ENCODE measurements at places on chromosomes 3 and 15. TPM values are rescaled to one million over a fixed set of nuclear protein-coding genes. Genes with fewer than 3 reads are reported as not detected.

- no peak overlapping the region for H3K27ac ChIP-seq
- H3K4me1 ChIP-seq: no peaks in the 10 kb centered on the region
- H3K4me3 ChIP-seq: no peak overlapping the region
- H3K27me3 ChIP-seq: no peaks in the 10 kb centered on the region
- no peak for DNase-seq
Measured at GRCh38 chr3:176160997-176161396, 1036.3 kb downstream of the TBL1XR1 start.

GRCh38 chr15:39488961-39489360 lies 91.9 kb upstream of the THBS1 start:
- no peak overlapping the region for H3K4me3 ChIP-seq
- DNase-seq: no peak
- H3K36me3 ChIP-seq: no peaks in the 10 kb centered on the region
- no peaks in the 10 kb centered on the region for H3K27me3 ChIP-seq
- H3K4me1 ChIP-seq: no peaks in the 10 kb centered on the region

- H3K4me1 ChIP-seq: no peaks in the 10 kb centered on the region
- no peaks in the 10 kb centered on the region for H3K36me3 ChIP-seq
- H3K4me3 ChIP-seq: no peak overlapping the region
- no peaks in the 10 kb centered on the region for H3K27me3 ChIP-seq
Measured at GRCh38 chr3:70752051-70752450, 439.6 kb upstream of the MDFIC2 start.

ACKR4 gene
- total RNA-seq: 1.8 TPM

- DNase-seq: no peak
- H3K27me3 ChIP-seq: no peaks in the 10 kb centered on the region
- H3K4me3 ChIP-seq: no peak overlapping the region
- no peak overlapping the region for H3K27ac ChIP-seq
Measured at GRCh38 chr3:115602194-115602593, 21.1 kb upstream of the GAP43 start.

DNA sequence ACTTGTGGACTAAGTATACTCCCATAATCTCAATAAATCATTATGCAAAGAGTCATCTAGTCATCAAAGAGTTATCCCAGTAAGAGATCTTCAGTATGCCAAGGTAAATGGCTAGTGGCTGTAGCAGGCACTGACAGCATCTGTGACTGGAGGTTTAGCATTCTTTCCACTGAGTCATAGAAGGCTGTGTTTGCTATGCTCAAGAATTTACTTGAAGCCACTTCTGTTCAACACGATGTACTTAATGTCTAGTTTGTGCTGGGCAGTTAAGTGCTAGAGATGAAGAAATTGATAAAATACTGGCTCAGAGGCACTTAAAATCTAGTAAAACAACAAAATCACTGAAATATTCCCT lies 13.0 kb downstream of the ZBED2 start:
- H3K4me3 ChIP-seq: no peak overlapping the region
- no peaks in the 10 kb centered on the region for H3K36me3 ChIP-seq
- peak overlapping the region; percentile 92 for H3K27ac ChIP-seq
- no peaks in the 10 kb centered on the region for H3K27me3 ChIP-seq
- peak; percentile 22 for DNase-seq
- H3K4me1 ChIP-seq: peaks cover 68% of the 10 kb centered on the region

DNA sequence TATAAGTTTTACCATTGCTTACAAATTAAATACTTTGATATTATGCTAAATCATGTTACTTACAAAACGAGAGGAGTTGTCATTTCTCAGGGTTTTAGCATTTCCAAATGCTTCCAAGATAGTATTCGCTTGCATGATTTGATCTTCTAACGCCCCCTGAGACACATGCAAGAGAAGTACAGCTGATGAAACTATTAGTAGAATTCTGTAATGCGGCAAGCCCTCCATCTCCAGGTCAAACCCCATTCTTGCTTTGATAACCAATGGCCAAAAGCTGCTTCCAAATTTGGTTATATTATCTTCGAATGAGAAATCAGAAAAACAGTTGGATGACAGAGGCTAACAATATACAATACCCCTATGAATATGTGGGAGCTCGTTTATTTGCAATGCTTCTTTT lies 14.7 kb downstream of the MYH15 start:
- no peak overlapping the region for H3K4me3 ChIP-seq
- no peaks in the 10 kb centered on the region for H3K36me3 ChIP-seq
- no peak overlapping the region for H3K27ac ChIP-seq
- no peaks in the 10 kb centered on the region for H3K4me1 ChIP-seq

GRCh38 chr3:63860776-63861175 lies 2.8 kb downstream of the THOC7 start:
- no peak overlapping the region for H3K4me3 ChIP-seq
- no peak overlapping the region for H3K27ac ChIP-seq
- H3K4me1 ChIP-seq: peaks cover 14% of the 10 kb centered on the region
- H3K36me3 ChIP-seq: no peaks in the 10 kb centered on the region
- no peak for DNase-seq

RAB43 gene
- 22.8 TPM for total RNA-seq

CYP1A2 gene
- total RNA-seq: 9.9 TPM

DNA sequence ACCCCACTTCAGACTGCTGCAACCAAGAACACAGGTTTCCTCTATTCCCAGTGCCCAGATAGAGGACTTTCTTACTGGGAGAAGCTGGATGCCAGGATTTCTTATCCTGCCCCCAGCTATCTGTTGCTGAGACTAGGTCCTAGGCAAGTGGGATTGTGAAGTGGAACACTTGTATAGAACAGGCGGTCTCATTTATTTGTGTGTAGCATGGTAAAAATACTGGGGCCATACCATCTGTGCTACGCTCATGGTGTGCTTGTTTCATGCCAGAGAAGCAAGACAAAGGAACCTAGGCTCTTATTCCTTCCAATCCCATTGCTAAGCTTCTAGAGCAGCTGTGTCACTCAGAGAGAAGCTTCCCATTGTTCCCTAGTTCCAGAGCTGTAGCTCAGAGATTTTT lies 191.5 kb upstream of the EPHA6 start:
- H3K27ac ChIP-seq: no peak overlapping the region
- H3K4me3 ChIP-seq: no peak overlapping the region
- no peaks in the 10 kb centered on the region for H3K4me1 ChIP-seq
- no peaks in the 10 kb centered on the region for H3K36me3 ChIP-seq
- DNase-seq: no peak

FRMD4B gene
- 183 TPM for total RNA-seq

SPTBN5 gene
- 0.40 TPM for total RNA-seq

DNA sequence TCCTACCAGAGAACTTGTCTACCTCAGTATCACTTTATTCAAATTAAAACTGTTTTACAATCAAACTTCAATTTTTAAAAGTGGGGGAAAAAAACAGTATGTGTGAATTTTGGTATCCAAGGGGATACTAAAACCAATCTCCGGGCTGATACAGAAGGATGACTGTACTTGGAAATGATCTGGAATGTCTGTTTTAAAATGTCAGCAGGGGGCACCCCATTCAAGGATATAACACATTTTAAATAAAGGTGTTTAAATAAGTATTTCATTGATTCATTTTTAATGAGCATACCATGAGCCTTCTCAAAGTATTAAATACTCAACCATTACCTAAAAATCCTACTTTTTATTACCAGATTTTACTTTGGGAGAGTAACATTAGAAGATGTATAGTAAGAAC lies 67.9 kb downstream of the ULK4 start:
- H3K4me1 ChIP-seq: no peaks in the 10 kb centered on the region
- no peaks in the 10 kb centered on the region for H3K27me3 ChIP-seq
- H3K4me3 ChIP-seq: no peak overlapping the region
- H3K36me3 ChIP-seq: no peaks in the 10 kb centered on the region
- no peak for DNase-seq

EIF1B gene
- 27.2 TPM for total RNA-seq

DNA sequence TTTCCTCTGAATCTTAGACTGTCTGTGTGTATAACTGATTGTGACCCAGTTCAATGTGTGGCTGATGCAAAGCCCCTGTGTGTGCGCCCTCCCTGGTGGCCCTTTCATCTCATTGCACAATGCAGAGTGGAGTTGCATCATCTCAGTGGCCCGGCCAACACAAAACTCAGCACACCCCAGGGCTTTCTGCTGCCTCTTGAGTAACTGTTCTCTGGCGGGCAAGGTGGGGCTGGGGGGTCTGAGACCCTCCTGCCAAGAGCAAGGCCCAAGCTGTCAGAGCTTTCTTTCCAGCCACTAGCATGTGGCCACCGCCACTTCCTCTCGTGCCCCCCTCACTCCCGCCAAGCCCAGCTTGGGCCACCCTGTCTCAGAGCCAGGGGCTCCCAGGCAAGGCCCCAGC lies 80.7 kb upstream of the ALDH1L1 start:
- H3K4me3 ChIP-seq: no peak overlapping the region
- H3K27ac ChIP-seq: no peak overlapping the region
- no peaks in the 10 kb centered on the region for H3K36me3 ChIP-seq

DET1 gene
- total RNA-seq: 8.8 TPM

DNA sequence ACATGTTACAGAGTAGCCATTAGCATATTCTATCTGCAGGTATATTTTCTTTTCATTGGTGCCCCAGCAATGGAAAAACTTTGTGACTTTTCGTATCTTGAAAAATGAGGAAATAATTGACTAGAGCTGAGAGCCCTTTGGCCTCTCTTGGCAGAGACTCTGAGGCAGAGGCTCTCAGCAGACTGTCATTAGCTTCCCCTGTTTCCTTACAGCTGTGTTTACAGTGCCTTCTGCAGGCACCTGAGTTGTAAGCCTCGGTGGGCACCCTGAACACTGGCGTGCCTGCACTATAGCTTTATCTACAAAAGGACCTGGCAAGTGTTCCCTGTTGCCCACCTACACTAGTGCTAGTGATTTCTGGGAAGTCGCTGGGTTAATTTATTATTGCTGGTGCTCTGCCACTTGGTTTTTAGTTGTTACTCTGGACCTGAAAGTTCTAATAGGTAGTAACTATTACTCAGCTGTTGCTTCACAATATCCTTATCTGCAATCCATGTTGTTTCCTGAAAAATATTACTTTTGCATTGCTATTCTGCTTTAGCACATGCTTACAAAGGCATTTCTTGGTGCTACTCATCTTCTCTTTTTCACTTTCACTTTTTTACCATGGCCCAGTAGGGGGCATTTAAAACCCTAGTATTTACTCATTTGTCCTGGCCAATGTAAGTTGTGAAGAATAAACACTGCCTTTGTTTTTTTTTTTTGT lies 7.8 kb upstream of the GPR171 start:
- no peak overlapping the region for H3K27ac ChIP-seq
- no peaks in the 10 kb centered on the region for H3K4me1 ChIP-seq
- H3K27me3 ChIP-seq: no peaks in the 10 kb centered on the region
- no peaks in the 10 kb centered on the region for H3K36me3 ChIP-seq
- no peak for DNase-seq

FBXW12 gene
- total RNA-seq: not detected

GRCh38 chr15:95559875-95560394 lies 770.6 kb upstream of the NR2F2 start:
- no peak for DNase-seq
- no peaks in the 10 kb centered on the region for H3K27me3 ChIP-seq
- H3K27ac ChIP-seq: no peak overlapping the region
- H3K4me1 ChIP-seq: no peaks in the 10 kb centered on the region

DNA sequence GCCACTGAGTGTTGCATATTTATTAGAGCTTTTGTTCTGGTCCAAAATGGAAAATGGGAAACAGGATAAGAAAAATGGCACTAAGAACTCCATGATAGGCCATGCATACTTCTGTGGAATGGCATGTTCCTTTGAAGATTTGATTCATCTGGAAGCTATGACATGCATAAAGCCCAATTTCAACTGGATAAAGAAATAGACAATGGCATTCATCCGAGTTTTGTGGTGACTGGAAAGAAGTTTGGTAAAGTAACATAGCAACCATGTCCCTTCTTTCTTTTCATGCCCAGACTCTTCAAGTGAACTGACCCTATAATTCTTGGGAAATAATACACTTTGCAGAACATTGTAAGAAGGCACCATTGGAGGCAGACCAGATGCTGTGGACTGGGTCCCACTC lies 368.4 kb upstream of the IL12A start:
- H3K36me3 ChIP-seq: no peaks in the 10 kb centered on the region
- H3K27ac ChIP-seq: no peak overlapping the region
- no peak for DNase-seq
- H3K27me3 ChIP-seq: no peaks in the 10 kb centered on the region

MAP2K5 gene
- 20.0 TPM for total RNA-seq

DNA sequence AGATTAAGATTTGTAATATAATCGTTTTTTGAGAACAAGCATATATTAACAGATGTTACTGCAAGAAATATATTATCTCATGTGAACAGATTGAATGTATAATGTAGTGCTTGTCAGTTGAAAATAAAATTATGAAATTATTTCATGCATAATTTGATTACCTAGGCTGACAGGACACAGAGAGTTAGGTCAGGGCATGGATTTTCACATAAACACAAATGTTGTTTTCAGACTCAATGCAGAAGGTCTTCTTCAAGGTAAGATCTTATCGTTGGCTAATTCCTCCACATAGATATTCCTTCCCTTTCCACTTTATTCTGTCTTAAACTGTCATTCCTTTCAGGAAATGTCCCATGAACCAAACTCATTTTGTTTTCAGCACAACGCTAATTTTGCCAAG lies 20.1 kb upstream of the TM4SF1 start:
- no peaks in the 10 kb centered on the region for H3K36me3 ChIP-seq
- no peaks in the 10 kb centered on the region for H3K27me3 ChIP-seq
- H3K4me1 ChIP-seq: peaks cover 30% of the 10 kb centered on the region
- H3K4me3 ChIP-seq: no peak overlapping the region
- no peak for DNase-seq
- no peak overlapping the region for H3K27ac ChIP-seq
